Ecto neural progenitor cell (in vitro differentiated cells): ENCODE measurements at places on chromosomes 3 and 15.

GRCh38 chr3:94070341-94070911 is 7.6 kb downstream of the NSUN3 start:
- DNase-seq = no peak

GRCh38 chr3:100740207-100740606 is 30.9 kb downstream of the TFG start:
- no peak for DNase-seq

GRCh38 chr15:75639191-75639708 is 774 bp downstream of the IMP3 start:
- no peak for DNase-seq

GRCh38 chr15:69786136-69786701 is 311.5 kb downstream of the TLE3 start:
- DNase-seq = peak; percentile 24

GRCh38 chr3:184717399-184717983 is 5.6 kb upstream of the MAGEF1 start:
- DNase-seq = peak; percentile 44

GRCh38 chr15:31262901-31263671 is 63.5 kb upstream of the KLF13 start:
- peak; percentile 32 for DNase-seq

DNA sequence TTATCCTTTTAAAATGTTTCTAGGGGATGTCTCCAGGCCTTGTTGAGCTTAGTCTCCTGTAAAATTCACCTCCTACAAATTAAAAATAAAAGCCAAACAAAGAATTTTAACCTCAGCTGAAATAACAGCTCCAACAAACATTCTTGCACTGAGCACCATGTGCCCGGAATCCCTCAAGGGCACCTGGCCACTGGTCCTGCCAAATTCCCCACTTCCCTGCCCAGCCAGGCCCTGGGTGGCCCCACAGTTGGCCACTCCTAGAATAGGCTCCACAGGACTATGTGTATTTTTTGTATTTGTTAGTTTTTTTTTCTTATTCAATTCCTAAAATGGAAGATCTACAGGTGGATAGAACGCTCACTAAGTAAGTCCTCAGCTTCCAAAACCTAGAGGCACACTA is 33.1 kb upstream of the PLA2G4E start:
- no peak for DNase-seq

- no peak for DNase-seq
These were observed 194.6 kb downstream of the SOX2 start for GRCh38 chr3:181906338-181906737.

DNA sequence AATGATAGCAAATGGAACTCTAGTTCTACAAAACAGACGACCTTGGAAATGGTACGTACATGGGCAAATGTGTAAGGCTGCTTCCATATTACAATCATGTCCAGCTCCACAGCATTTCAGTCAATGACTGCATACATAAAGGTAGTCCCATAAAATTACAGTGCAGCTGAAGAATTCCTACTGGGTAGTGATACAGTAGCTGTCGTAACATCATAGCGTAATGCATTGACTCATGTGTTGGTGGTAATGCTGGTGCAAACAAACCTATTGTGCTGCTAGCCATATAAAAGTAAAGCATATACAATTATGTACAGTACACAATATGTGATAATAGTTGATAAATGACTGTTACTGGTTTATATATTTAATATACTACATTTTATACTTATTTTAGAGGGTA is 18.5 kb downstream of the TTC23 start:
- no peak for DNase-seq

GRCh38 chr3:150235799-150236198 is 172.3 kb upstream of the TSC22D2 start:
- no peak for DNase-seq

DNA sequence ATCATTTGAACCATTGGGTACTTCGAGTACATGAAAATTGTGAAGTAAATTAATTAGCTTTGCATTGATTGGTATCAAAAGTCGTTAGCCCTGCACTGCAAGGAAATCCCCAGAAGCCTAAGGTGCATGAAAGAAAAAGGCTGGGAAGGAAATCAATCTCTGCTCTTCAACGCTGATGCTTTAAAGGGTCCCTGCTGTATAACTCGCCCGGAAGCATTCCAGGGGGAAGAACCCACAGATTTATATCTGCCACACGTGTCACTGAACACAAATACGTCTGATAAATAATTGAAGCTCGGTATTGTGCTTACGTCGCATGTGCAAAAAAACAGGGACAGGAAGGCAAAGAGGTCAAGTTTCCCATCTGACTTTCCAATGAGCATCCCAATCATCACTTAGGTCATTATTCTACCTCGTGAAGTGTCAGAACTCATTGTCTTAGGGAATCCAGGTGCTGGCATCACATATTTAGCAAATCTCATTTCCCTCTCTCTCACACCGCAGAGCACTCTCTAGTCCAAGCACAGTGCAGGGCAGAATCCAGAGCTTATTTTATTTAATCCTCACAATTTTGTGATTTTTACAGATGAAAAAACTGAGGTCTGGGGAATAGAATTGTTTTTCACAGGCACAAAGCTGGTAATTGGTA is 804.4 kb upstream of the CFAP20DC start:
- no peak for DNase-seq

DNA sequence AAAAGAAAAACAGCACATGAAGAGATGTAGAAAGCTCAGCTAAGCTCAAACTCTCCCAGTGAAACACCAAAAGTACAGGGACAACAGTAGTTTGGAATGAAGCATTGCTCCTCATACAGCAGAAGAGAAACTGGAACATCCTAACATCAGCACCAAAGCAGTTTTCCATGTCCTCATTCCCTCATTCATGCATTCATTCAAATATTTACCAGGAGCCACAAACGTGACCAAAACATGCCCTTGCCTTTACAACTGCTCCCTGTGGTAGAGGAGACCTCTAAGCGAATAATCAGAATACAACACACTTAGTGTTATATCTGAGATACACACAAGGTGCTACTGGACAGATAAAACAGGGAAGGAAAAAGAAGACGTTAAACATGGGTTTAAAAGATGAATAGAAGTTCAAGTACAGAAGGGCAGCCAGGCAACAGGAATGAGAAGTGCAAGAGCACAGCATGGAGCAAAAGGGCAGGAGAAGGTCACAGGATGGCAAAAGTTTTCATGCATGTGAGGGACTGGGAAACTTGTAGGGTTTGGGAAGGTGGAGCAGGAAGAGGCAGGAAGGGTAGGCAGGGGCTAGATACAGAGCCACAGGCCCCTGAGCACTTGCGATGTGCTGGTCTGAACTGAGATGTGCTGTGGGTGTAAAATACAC is 58.5 kb upstream of the LMCD1 start:
- no peak for DNase-seq

GRCh38 chr15:45454814-45455213 is 67.7 kb downstream of the SLC30A4 start:
- DNase-seq = no peak

DNA sequence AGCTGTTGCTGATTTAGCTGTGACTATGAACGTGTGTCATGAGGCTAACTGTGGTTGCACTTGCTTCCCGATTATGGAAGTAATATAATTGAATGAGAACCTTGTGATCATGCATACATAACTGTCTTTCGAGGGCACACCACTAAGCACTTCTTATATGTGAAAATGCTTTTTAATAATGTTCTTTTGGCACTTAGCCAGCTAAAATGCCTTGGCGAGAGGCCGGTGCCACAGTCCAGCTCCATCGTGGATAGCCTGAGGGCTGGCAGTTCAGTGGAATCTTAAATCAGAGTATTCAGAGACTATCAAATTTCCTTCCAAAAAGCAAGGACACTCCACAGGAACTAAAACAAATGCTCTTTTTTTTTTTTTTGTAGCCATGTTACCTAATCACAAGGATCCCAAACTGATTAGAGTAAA is 161.6 kb upstream of the FRMD4B start:
- DNase-seq = no peak

DNA sequence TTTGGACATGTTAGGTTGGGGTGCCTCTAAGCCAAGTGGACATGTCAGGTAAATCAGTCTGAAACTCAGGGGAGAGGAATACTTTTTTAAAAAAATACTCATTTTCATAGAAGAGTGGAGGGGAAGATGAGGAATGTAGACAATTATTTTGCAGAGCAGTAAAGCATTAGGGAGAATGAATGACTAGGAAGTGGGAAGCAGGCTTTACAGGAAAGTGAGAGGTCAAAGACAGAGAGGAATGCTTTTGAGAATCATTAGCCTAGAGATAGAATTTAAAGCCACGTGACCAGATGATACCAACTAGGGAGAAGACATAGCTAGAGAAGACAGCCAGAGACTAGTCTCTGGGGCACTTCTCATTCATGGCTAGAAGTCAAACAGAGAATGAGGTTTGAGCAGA is 91.0 kb downstream of the RAD18 start:
- no peak for DNase-seq

DNA sequence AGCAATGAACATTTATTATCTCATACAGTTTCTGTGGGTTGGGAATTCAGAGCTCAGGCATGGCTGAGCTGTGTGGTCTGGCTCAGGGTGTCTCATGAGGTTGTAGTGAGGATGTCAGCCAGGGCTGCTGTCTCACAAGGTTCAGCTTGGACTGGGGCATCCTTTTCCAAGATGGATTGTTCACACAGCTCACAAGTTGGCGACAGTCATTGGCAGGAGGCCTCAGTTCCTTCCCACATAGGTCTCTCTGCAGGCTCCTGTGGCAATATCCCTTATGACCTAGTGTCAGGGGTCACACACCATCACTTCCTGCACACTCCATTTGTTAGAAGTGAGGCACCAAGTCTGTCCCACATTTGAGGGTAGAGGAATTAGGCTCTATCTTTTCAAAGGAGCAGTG is 56.0 kb downstream of the RPLP1 start:
- peak; percentile 12 for DNase-seq

GRCh38 chr15:65032801-65033537 is 3.5 kb upstream of the MTFMT start:
- peak; percentile 85 for DNase-seq

- DNase-seq = no peak
These were observed 316.9 kb upstream of the TLE3 start for GRCh38 chr15:70414626-70415025.

GRCh38 chr3:177515786-177516157 is 318.5 kb upstream of the TBL1XR1 start:
- no peak for DNase-seq
